ENCODE measurements at places on chromosomes 3 and 15.
A peak's percentile ranks its signal among the peaks of the same experiment; 100 is the strongest.

DNA sequence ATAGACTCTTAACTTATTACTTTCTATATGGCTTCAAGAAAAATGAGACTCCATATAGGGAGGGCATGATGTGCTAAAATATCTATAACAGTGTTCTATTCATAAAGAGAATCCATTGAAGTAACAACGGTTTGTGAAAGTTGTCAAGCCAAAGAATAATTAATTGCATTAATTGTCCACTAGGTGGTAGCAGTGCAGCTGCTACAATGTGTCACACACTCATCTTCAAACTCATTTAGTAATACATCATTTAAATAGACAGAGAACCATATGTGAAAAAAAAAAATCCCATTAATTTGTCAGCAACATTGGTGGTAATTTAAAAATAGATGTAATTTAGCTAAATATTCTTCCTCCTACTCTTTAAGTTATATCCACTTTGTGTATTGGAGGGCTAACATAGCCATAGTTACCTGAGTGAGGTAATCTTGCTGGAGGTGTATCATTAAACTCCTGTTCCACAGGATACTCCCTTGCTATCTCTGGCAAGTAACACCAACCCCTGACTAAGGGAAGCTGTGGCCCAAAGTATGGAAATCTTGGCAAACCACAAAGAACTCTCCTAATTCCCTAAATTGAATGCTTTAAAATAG, 3.7 kb upstream of the CPA3 start:
- DNase-seq, result peak; percentile 66

- DNase-seq, result no peak
Observed at GRCh38 chr3:187545366-187545765, 124.8 kb downstream of the SST start.

DNA sequence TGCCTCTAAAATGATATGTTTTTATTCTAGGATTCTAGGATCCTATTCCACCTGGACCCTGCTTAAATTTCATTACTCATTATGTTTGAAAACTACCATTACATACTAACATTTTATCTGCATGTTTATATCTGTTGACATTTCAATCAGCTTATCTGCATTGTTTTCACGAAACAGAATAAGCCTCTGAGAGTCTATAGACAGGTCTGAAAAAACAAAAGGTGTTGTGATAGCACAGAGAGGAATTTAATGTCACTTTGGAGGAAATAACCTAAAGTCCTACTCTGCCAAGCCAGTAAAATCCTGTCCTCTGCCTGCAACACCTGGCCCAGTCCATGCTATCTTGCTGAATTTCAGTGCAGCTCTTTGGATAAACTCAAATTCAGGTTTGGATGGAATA, 315.2 kb downstream of the ZBTB20 start:
- DNase-seq, result no peak

DNA sequence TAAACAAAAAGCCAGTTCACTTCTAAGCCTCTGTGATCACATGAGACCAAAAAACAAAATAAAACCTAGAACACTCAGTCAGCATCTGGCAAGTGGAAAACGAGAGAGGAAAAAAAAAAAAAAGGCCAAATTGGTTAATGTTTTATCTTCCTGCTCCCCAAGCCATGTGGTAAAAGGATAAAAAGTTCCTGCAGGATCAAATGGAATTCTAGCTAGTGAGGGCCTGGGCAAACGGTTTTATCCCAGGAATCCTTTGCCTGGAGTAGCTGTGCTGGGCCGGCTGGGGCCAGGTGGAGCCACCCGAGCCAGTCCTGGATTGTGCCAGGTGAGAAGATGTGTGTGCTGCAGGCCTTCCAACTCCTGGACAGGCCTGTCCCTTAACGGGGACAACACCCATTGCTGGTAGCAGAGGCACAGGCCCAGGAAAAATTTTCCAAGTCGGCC, 13.2 kb downstream of the SMAD6 start:
- DNase-seq, result no peak

GRCh38 chr3:140363801-140364200, 314.1 kb upstream of the TRIM42 start:
- DNase-seq, result no peak

DNA sequence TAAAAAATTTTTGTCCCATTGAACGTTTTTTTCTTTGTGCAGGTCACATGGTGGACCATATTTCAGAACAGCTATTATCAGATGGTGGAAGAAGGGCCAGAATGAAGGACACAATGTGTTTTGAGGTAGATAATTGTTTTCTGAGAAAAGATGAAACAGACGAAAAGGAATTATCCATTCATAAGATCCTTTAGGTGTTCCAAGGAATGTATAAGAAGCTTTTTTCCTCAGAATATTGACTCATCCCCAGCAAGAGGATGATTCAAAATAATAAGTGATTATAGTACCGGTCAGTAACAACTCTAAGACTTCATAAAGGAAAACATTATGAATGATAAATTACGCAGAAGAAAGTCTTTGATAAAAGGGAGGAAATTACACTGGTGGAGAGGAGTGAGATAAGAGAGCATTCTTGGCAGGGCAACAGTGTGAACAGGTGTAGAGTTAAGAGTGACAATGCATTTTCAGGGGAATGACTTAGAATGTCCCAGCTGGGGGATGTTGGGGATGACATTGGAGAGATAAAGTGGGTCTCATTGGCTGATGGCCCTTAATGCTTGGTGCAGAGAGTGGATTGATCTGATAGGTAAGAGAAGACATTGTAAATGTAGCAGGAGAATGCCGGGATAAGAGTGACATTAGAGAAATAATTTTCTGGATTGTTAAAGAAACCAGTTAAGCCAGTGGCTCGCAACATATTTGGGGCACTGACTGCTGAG, 27.0 kb upstream of the AQP9 start:
- DNase-seq, result no peak

DNA sequence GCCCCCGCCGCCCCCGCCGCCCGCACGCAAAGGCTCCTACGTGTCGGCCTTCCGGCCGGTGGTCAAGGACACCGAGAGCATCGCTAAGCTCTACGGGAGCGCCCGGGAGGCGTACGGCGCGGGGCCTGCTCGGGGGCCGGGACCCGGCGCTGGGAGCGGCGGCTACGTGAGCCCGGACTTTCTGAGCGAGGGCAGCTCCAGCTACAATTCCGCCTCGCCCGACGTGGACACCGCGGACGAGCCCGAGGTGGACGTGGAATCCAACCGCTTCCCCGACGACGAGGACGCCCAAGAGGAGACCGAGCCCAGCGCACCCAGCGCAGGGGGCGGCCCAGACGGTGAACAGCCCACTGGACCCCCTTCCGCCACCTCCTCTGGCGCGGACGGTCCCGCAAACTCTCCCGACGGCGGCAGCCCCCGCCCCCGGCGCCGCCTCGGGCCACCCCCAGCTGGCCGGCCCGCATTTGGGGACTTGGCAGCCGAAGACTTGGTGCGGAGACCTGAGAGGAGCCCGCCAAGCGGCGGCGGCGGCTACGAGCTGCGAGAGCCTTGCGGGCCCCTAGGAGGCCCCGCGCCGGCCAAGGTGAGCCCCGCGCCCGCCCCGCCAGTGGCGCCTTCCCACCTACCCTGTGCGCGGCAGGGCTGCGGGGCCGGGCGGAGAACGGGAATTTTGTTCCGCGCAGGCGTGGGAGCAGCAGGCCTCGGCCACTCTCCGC, 2.4 kb downstream of the SKOR1 start:
- no peak for DNase-seq

DNA sequence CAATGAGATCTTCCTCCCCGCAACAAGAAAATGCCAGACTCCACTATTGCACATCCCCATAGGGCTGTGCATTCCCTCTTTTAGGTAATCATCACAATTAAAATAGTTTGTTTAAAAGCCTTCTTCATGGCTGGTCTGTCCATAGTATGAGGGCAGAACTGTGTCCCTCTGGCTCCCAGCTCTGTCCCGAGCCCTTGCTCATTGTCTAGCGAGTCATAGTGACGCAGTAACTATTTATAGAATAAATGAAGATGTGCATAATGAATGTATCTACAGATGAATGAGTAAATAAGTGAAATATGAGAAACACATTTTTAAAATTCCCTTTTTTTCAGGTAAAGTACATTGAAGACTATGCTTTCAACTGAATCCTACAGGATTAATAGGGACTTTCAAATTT, 128.4 kb upstream of the TMC3 start:
- DNase-seq, result no peak

DNA sequence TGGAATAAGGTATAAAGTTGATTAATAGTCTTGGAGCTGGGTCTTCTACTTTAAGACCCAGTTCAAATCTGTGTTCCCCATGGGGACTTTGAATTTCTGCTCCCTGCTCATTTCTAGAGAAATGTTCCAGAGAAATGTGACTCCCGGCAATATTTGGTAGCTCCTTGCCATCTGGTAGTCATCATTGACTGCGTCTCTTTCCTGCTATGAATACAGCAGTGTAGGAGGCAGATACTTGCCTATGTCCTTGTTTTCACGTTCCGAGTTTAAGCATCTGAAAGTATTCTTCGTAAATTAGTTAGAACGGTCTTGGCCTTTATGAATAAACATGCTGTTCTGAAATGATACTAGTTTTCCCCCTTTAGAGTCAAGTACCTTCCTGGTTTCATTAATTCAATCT, 352.9 kb downstream of the PTPRG start:
- DNase-seq, result no peak

- DNase-seq, result no peak
Observed at GRCh38 chr3:89947337-89947954, 840.0 kb downstream of the EPHA3 start.

GRCh38 chr3:64059484-64060175, 36.3 kb upstream of the PSMD6 start:
- no peak for DNase-seq

DNA sequence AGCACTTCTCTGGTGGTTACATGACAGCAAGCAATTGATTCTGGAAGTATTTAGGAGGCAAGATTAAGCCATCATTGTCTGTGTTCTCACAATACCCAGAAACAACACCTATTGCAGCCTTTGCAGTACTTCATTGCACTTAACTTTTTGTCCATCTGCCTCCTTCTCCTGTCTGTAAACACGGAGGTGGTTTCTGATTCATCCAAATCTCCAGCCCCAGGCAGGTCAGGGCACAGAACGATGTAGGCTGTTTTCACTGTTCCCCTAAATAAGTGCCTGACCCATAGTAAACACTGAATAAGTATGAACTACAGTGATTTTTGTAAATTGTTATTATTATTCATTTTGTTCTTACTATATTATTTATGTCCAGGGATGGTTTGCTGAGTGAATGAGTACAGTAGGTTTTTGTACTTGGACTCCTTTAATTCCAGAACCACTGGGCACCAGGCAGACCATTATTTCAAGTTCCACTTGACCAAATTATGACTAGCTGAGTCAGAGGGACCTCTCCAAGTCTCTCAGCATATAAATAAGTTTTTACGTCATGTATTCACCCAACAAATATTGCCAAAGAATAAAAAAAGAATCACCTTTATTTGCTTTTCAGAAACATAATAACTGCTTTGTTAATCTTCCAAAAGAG, 283.3 kb upstream of the TRIM42 start:
- peak; percentile 9 for DNase-seq

GRCh38 chr15:75104804-75105557, 81.6 kb downstream of the PPCDC start:
- peak; percentile 87 for DNase-seq

DNA sequence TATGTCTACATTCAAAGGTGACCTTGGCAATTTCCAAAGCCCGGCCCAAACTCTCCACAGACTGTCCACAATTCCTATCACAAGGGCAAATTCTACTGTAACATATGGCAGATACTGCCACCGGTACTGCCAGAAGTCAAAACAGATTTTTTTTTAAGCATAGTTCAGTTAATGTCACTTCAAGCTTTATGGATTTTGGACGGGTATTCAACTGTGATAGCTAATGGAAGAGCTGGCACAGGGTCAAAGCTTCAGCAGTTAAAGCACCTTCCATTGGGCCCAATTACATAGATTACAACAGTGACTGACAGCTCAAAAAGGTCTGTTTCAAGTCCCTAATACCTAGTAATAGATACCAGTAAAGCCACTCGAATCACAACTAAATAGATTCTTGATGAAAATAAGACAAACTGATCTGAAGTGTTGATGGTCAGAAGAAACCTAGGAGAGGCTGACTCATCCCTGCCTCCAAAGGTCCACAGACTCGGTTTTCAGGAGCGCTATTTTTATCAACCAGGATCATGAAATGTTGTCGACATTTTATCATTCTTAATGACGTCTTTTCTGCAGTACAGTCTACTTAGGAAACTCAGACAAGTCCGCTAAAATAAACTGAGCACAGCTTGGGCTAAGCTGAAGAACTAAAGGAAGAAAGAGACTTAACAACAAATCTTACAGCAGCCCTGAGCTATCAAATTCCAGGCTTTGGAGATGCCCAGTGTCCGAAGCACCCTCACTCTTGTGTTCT, 38.7 kb downstream of the ANXA2 start:
- peak; percentile 71 for DNase-seq

GRCh38 chr3:79976466-79976865, 208.7 kb upstream of the ROBO1 start:
- DNase-seq, result peak; percentile 18

DNA sequence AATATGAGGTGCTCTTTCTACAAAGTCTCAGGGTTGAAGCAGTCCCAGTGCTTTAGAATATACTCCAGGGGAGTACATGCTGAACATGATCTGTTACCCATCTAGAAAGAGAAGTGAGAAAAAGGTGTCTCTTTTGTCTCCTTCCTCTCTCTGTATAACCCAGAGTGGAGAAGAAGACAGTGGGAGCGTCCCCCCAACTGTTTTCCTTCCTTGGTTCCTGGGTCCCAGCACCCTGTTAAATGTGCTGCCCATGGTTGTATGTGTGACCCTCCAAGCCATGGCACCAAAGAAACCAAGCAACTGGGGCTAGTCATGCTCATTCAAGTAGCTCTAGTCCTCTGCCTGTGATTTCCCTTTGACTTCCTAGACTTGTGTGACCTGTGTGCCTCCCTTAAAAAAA, 683.7 kb downstream of the TBL1XR1 start:
- peak; percentile 37 for DNase-seq

GRCh38 chr3:57142411-57142723, 22.8 kb downstream of the IL17RD start:
- no peak for DNase-seq
